ENCODE measurements at places on chromosomes 11 and 22.

- DNase-seq, result no peak
Observed at GRCh38 chr22:41642331-41643110, 21.4 kb downstream of the XRCC6 start.

- DNase-seq, result no peak
Observed at GRCh38 chr11:79313530-79313913, 127.3 kb downstream of the TENM4 start.

DNA sequence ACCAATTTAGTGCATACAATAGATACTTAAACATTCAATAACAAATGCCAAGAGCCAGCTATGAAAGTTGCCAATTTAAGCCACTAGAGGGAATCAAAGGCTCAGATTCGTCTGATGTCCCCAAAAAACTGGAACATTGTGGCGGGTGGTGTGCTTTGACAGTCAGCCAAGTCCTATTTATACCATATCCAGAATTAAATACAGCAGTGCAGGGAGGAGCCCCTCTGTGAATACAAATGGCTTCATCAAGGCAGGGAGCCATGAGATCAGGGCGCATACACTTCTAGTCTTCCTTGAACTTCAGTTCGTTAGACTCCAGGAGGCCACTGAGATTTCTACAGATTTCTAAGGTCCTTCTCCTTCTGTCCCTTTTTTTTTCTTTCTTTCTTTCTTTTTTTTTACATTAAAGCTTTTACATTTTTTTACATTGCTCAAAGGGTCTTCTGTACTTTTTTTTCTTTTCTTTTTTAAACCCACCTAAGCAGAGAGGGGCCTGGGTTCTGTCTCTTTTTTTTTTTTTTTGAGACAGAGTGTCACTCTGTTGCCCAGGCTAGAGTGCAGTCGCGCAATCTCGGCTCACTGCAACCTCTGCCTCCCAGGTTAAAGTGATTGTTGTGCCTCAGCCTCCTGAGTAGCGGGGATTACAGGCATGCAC lies 41.5 kb upstream of the HSPA8 start:
- DNase-seq, result no peak

DNA sequence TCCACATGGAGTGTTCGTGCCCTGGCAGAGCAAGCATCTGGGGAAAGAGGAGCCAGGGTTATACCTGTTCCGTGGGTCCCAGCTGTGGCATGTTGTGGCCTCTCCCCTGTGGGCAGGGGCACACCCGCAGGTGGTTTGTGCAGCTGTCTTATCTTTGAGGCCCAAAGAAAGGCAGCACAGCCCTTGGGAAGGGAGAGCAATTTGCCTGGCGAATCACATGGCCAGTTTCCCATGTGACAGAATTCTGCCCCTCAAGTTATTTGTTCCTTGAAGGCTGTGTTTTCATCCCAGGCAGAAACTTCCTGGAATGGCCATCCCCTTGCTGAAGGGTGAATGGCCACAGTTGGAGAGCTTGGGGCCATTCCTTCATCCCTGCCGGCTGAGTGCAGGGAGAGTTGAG lies 16.4 kb upstream of the COX8A start:
- DNase-seq, result no peak

- no peak for DNase-seq
Observed at GRCh38 chr11:11668274-11668673, 46.5 kb upstream of the GALNT18 start.

GRCh38 chr11:39365809-39366436 lies 2093.5 kb downstream of the LRRC4C start:
- DNase-seq, result no peak

GRCh38 chr22:29136782-29137700 lies 64.2 kb downstream of the KREMEN1 start:
- DNase-seq, result no peak

GRCh38 chr11:118605116-118605867 lies 2.1 kb upstream of the PHLDB1 start:
- no peak for DNase-seq

DNA sequence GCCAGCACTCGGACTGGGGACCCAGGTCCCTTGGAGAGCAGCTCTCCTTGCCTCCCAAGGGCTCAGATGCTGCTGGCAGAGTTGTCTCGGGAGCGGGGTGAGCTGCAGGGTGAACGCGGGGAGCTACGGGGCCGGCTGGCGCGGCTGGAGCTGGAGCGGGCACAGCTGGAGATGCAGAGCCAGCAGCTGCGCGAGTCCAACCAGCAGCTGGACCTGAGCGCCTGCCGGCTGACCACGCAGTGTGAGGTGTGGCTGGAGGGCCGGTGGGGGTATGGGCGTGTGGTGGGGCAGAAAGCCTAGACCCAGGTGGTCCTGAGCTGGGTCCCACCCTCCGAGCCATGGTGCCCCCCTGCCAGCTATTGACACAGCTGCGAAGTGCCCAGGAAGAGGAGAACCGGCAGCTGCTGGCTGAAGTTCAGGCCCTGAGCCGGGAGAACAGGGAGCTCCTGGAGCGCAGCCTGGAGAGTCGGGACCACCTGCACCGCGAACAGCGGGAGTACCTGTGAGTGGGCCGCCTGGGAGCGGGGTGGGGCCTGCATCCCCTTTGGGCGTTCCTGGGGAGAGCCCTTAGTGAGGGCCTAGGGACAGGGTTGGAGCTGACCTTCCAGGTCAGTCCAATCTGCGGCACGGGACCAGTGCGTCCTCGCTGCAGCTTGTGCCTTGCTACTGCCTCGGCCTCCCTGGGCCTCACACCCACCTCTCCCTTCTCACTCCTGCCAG lies 5.8 kb upstream of the RPS6KA4 start:
- DNase-seq, result no peak

- DNase-seq, result no peak
Observed at GRCh38 chr11:955154-956063, 29.7 kb downstream of the AP2A2 start.

DNA sequence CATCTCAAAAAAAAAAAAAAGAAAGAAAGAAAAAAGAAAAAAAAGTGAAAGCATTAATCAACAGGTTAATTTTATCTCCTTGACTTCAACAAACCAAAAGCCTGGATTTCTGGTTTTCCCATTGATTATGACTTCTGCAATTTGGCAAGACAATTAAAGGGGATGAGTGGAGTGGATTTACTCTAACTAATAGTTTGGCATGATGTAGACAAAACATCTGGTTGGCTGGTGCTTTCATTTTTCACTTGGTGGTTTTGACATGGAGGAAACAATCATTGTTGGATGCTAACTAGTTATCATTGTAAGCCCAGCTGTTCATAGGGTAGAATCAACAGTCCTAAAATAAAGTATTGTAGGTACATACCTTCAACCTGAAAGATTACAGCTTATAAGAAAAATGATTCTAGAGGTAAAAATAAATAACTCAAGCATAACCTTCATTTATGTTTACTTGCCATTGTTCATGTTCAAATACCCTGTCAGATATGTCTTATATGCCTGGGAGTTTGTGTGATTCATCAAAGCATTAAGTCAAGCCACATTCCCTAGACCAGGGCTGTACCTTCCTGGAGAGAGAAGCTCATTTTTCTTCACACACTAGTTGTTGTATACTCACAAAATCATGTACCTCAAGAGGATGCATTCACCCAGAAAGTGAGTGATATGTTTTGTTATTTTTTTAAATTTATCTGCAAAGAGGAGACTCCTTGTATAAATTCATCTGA lies 15.1 kb downstream of the FIBIN start:
- no peak for DNase-seq

DNA sequence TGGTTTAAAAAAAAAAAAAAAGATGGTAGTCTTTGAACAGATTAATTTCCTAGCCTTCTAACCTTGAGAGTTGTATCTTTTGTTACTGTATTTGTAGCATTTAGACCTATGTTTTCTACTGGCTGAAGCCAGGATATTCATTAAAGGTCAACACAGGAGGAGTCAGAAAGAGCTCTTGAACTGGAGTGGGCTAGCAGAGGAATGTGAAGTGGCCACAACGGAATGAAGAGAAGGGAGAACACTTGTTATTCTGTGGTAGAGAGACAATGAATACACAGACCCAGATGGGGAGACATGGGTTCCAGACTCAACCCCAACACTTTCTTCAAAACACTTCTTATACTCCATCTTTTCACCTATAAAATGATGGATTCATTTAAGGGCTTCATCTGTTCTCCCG lies 88.1 kb downstream of the RELT start:
- no peak for DNase-seq

GRCh38 chr11:47586098-47586855 lies at the start of gene FAM180B:
Gene FAM180B, plus strand, starts transcription at chr11:47586678. Its CDS starts 91 bp downstream, at chr11:47586769.
- no peak for DNase-seq

- DNase-seq, result no peak
Observed at GRCh38 chr11:1129611-1130160, 28.1 kb upstream of the MUC5AC start.

DNA sequence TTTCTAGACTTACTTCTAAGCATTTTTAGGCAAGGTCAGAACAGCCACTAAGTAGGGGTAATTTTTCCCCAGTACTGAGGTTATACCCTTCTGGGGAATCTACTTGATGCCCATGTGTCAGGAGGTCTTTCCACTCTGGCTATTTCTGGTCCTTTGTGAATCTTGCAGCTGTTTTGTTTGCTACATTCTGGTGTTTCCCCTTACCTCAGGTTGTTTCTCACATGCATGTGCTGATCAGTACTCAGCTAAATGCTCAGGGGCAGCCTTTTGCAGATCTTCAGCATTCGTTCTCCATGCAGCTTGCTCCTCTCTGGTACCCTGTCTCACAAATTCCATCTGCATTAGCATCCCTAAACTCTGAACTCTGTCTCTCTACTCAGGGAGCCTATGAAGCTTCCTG lies 303.6 kb downstream of the SOX6 start:
- no peak for DNase-seq

DNA sequence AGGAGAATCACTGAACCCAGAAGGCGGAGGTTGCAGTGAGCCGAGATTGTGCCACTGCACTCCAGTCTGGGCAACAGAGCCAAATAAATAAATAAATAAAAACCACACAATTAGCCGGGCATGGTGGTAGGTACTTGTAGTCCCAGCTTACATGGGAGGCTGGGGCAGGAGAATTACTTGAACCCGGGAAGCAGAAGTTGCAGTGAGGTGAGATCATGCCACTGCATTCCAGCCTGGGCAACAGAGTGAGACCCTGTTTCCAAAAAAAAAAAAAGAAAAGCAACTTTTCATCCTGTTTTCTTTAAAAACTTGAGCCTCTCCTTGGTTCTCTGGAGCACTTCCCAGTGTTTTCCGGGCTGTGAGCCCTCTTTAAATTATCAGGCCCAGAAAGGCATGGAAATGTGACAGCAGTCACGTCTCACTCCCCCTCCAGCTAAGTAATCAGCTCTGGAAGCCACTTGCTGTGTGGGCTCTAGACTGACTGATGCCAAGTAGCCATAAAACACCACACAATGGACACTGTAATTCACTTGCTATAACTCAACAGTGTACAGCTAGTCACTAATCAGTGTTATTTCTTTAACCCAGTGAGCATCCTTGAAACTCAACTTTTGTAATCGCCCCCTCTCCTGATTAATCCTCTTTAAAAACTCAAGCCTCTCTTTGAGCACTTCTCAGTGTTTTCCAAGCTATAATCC lies 13.0 kb upstream of the MCHR1 start:
- no peak for DNase-seq

- DNase-seq, result no peak
Observed at GRCh38 chr11:75200051-75200450, 40.5 kb upstream of the TPBGL start.

GRCh38 chr11:2203440-2204259 lies 32.0 kb upstream of the TH start:
- DNase-seq, result no peak

- DNase-seq, result no peak
Observed at GRCh38 chr11:34049028-34049427, 2.5 kb upstream of the CAPRIN1 start.

GRCh38 chr22:33451866-33452469 lies 393.8 kb upstream of the SYN3 start:
- no peak for DNase-seq

DNA sequence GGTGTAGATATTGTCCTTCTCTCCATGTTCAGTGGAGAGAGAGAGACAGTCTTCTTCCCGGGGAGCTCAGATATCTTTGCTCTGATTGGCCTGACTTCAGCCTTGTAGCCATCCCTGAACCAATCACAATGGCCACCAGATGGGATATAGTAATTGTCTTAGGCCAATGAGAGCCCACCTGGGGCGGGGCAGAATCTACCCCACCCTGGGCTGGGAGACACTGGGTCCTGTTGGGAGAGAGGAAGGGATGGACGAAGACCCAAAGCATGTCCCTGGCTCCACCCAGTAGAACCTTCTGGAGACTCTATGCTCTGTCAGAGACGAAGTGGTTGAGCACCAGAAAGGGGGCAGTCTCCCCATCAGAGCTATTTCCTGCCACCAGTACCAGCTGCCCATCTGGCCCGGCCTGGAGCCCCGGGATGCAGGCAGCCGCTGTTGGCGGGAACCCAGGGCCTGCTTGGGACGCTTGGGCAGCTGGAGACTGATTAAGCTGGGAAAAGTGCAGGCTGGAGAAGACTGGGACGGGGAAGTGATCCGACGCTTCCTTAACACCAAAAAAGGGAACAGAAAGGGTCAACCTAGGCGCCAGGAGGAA lies 31.6 kb upstream of the CBX7 start:
- no peak for DNase-seq

DNA sequence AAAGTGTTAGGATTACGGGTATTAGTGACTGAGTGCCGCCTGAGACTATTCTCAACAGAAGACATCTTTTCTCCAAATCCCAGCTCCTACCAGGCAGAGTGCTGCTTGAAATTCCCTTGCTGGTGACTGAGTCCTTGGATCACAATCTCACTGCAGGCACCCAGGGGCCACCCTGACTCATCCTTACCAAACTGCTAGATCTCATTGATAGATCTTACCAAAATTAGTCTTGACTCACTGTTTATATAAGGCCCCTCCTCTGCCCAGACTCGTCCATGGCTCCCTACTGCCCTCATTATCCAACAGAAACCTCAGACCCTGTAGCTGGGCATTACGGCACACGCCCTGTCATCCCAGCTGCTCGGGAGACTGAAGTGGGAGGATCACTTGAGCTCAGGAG lies 14.7 kb downstream of the TBC1D10A start:
- DNase-seq, result no peak

DNA sequence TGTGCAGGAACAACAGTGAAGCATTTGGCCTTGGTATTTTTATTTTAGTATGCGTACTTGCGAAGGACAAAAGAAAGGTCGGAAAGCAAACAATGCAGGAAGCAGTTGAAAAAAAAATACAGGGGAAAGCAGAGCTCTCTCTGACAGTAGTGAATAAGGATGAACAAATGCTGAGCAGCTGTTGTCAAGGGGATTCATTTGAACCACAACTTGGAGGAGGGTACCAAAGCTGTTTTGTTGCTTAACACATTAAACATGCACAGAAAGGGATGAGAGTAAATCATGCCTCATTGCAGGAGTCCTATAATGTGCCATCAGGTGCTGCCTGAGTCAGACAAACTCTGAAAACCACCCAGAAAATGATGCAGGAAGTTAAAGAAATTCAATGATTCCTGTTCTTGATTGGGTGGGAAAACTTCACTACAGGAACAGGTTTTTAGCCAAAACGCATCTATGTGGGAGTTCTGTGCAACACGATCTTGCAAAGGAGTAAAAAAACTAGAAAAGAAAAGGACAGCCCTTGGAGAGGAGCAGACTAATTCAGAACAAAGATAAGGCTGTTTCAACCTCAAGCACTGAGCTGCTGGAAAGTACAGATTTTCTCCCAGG lies 2113.5 kb downstream of the LRRC4C start:
- DNase-seq, result no peak
